ENCODE measurements at places on chromosomes 16 and 17. TPM values are rescaled to one million over a fixed set of nuclear protein-coding genes. Genes with fewer than 3 reads are reported as not detected.

- DNase-seq, result no peak
These were observed 6.9 kb downstream of the TMEM170A start for GRCh38 chr16:75457485-75458021.

- no peak for DNase-seq
These were observed 5.1 kb upstream of the CLUH start for GRCh38 chr17:2716649-2717048.

DNA sequence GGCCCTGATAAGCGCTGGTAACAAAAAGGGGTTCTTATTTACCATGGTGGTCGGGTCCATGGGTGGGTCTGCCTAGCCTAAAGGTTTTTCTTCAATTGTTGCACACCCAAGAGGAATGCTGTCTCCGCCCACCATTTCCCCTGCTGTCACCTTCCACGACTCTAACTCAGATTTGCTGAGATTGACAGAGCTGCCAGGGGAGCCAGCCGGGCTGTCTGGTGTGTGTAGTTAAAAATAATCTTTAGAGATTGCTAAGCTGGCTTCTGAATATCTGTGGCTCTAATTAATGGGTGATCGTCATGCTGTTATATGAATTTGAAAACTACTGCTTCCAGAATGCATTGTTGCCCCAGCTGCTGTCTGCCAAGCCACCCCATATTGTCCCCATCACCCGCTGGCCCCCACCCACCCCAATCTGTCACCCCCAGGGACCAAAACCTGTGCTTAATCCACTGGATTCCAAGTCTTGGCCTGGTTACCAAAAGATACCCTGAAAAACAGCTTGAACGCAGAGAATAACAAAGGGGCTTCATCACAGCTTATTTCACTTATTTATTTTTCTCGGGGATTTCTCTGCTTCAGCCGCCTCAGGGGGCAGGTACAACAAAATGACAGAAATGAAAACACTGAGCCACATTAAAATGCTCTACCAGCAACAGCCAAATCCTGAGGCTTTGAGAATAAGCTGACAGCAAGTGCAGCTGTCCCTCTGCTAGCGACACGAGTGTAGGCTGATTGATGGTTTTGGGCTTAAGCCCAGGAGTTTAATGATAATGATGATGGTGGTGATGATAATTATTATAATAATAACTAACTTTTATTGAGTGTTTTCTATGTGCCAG, 46.1 kb upstream of the NLK start:
- no peak for DNase-seq

The MSLN gene
- 0.10 TPM for total RNA-seq
